ENCODE measurements at places on chromosomes 12 and 14.

DNA sequence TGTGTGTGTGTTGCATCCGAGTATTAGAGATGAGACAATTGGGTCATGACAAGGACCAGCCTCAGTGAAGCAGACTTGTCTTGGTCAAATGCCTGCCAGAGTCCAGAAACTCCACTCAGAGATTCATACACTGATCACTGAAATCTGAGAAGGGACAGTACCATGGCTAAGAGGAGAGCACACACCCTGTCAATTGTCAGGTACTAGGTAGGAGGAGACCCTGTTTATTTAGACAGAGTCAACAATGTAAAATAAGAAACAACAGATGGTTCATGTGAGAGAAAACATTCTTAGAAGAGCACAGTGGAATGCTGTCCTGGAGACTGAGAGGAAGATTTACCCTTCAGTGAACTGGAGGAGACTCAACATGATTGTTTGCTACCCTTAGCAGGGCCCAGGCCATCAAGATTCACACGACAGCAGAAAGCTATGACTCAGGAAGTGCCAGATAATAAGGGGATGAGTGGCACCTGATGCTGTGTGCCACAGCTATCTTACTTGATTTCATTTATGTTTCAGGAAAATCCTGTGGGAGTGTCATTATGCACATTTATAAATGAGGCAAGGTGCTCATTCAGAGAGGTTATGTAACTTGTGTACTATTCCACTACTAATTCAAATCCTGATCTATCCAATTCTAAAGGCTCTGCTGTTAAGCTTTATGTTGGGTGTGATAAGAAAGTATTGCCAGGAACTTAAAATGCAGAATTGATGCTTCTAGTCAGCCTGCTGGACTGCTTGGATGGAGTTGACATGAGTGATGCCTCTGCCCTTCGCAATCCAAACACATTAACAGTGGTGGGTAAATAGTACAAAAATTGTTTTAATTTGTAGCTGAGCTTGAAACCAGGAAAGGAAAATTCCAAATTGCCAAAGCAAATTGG, 136.6 kb upstream of the NEDD1 start:
- DNase-seq = no peak

DNA sequence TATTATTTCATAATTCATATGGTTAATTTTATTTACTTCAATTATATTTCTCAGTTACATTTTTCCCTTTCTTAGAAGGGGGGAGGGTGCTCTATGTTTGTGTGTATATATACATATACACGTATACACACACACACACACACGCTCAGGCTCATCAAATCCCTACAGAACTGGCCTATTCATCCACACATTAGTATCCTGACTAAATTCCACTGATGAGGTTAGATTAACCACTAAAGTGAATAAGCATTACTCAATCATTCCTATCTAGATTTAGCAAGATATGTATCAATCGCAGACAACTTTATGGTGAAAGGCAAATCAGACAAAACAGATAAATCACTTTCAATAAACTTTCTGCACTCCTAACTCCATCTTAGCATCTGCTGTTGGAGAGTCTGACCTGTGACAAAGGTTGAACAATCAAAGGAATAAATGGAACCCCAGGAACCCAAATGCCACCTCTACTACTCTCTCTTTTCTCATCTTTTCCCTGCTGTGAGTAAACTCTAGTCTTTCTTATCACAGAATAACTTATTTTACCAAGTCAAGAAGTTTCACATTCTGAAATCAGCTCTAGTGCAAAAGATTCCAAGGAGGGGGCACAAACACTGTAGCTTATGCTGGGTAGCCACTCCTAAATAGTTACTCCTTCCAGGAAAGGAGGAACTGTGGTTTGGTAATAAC, 67.6 kb downstream of the RALGAPA1 start:
- DNase-seq = no peak

DNA sequence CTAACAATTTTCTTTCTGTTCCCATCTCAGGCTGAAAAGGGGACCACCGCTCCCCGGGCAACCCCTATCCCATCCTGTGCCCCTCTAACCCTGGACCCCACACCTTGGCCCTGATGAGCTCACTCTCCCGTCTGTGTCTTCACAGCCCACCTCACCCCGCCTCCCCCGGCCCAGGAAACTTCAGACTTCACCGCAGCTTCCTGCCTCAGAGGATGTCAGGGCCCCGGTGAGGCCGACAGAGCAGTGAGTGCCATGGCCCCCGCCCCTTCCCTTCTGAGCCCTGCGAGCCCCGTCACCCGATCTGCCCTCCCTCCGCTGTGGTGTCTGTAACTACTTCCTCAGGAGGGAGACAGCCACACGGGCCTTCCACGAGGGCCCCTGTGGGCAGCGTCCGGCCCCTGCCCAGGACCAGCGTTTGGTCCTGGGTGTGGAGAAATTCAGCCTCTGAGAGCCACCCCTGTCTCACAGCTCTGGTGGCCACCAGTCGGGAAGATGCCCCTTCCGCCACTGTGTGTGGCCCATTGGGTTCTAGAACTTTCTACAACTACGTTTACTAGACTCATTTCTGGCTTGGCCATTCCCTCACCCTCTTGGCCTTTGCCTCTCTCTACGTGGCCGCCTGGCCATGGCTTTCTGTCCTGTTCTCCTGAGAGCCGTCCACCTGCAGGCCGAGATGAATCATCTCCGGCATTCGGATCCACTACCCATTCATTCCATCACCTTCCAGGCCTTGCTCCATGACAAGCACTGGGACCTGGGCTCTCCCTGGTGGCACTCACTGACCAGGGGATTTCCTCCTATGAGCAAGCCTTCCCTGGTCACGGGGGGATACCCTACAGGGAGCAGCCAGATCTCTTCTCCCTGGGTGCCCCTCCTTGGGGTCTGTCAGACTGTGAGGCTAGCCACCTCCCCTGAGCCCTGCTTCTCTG, 3.4 kb downstream of the RHOF start:
- no peak for DNase-seq

GRCh38 chr12:23927907-23928306, 21.6 kb downstream of the SOX5 start:
- no peak for DNase-seq

GRCh38 chr14:30221546-30221945, 293.9 kb upstream of the PRKD1 start:
- no peak for DNase-seq

DNA sequence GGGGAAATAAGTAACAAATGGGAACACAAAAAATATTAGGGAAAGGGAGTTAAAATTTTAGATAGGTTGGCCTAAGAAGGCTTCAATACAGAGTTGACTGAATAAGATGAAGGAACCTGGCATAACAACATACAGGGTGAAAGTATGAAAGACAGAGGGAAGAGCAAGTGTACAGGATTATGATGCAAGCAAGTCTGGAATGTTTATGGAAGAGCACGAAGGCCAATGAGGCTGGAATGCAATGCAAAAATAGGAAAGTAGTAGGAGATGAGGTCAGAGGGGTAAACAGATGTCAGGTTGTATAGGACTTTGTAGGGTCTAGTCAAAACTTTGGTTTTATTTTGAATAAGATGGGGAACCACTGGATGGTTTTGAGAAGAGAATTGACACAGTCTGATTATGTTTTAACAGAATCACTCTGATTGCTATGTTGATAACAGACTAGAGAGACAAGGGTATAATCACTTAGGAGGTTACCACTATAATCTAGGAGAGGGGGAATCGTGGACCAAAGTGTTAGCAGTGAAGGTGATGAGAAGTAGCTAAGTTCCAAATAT, 96.8 kb downstream of the OSBPL8 start:
- DNase-seq = no peak

GRCh38 chr12:12018454-12018853, 52.3 kb upstream of the BCL2L14 start:
- no peak for DNase-seq

- DNase-seq = no peak
These were observed 20.8 kb upstream of the AMN start for GRCh38 chr14:102901633-102902032.

DNA sequence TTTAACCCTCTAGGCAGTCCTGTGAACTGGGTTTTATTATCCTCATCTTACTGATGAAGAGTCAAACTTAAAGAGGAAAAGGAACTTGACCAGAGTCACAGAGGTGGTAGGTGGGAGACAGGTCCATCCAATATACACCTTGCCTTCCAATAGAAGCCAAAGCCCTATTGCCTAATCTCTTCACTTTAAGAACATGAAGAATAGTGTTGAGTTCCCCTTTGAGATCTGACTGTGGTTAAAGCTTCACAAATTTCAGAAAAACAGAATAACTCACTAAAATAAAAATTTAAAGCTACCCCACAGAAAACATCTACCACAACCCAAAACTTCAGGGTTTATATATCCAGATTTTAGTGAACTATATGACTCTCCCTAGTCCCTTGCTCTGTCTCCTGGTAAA, 115.4 kb downstream of the ETV6 start:
- DNase-seq = no peak

DNA sequence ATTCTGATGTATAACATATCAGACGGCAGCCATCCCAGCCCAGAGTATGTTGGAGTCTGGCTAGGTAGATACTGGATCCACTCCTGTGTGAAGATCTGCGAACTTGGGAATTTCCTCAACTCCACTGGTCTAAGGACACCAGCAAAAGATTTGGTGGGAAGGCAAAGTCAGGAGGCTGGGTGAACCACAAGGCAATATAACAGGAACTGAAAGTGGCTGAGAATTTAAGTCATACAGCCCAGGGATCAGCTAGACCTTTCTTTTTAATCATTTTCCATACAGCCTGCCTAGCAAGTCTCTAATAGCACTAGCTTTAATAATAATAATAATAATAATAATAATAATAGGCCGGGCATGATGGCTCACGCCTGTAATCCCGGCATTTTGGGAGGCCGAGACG, 34.8 kb downstream of the BRAP start:
- no peak for DNase-seq

DNA sequence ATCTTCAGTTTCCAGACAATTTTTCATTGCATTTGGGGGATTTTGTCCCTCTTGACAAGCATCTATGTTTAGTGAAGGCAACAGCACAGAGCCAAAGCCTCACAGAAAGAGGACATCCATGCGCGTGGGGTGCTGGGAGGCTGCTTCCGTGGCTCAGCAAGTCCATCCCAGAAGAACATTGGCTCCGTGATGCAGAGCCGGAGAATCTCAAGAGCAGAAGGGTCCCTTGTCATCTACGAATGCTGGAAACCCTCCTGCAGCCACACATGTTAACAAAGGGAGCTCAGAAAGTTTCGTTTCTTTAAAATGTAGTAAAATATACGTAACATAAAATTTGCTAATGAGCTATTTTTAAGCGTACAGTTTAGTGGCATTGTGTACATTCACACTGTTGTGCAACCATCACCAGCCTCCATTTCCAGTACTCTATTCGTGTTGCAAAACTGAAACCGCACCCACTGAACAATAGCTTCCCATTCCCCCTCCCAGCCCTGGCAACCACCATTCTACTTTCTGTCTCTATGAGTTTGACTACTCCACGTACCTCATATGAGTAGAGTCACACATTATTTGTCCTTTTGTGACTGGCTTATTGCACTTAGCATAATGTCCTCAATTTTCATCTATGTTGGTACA, 185.9 kb downstream of the TTC7B start:
- DNase-seq = no peak

- peak; percentile 43 for DNase-seq
These were observed 3.0 kb downstream of the SELPLG start for GRCh38 chr12:108630481-108631207.

DNA sequence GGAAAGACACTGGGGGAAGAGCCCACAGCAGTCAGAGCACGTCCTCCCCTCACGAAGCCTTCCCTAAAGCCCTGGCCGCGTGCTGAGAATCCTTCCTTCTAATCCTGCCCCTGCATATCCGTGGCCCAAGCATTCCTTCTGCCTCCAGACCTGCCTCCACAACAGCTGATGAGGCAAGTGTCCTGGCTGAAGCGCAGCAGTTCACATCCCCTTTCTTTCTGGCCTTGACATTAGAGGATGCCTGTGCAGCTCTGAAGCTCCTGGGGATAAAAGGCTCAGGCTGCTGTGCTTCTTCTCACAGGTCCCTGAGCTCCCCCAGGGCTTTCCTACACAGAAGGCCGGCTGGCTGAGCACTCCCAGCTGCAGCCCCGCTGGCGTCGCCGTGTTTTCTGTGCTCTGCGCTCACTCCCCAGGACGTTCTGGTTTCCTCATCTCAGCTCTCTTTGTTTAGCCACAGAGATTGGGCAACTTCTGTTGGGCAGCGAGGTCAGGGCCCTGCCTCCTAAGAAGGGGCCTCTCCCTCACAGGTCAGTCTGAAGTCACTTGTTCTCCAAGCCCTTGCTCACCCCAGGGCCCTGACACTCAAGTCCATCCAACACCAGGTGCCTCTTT, 45.8 kb downstream of the NINJ2 start:
- no peak for DNase-seq

GRCh38 chr12:107406932-107407331, 278.7 kb upstream of the PWP1 start:
- DNase-seq = no peak

DNA sequence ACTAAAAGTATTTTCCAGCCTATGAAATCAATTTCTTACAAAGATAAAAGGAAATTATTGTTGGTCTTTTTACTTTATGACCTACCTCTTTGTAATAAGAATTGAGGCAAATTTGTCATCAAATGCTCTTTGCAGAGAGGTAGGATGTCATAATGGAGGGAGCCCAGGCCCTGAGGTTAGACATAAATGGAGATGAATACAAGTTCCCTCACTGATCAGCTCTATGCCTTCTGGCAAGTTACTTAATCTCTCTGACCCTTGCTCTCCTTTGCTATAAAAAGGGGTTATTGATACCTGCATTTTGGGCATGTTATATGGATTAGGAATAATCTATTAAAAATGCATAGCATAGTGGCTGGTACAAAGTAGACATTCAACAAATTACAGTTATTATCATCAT, 146.9 kb upstream of the KRR1 start:
- no peak for DNase-seq

- DNase-seq = no peak
These were observed 215.7 kb downstream of the CPNE8 start for GRCh38 chr12:38689704-38690103.

DNA sequence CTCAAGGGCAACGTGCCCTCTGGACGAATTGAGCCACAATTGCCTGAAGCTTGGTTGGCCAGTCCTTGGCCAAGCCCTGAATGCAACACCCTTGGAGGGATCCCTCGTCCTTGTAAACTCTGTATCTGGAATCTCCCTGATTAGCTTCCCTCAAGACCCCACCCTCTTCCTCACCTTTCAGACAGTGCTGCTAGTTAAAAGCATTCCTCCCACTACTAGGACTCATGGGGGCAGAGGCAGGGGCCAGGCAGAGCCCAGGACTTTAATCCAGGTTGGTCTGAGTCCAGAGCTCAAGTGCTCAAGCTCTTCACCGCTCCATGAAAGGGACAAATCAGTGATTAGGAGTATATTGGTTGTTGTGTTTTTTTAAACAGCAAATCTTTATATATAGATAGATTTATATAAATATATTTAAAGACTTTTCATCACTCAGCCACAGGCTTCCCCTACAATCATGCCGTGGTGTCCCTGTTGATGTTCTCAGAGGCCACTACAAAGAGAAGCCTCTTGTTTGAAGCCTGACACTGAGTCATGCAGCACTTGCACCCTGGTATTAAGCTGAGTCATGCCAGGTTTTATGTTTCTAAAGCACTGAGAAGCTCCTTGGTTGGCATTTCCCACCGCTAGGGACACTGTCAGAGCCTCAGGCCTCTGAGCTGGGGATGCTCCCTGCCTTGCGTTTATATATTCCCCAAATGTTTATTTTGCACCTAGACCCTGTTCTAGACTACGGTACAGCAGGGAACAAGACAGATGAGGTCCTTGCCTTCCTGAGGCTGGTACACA, 53.8 kb upstream of the GSC start:
- no peak for DNase-seq

GRCh38 chr12:131049549-131050339, 96.0 kb downstream of the ADGRD1 start:
- no peak for DNase-seq

- DNase-seq = peak; percentile 81
These were observed 8.7 kb downstream of the PHB2 start for GRCh38 chr12:6961695-6962284.

All from hematopoietic multipotent progenitor cell treated with erythropoietin and hydrocortisone succinate and interleukin-3 and kit ligand, for 17 days (in vitro differentiated cells).